SJSA1 (cell line): ENCODE measurements at places on chromosomes 4 and X. TPM values are rescaled to one million over a fixed set of nuclear protein-coding genes. Genes with fewer than 3 reads are reported as not detected.

Gene FAM236D
- not detected in 2 replicates for total RNA-seq

DNA sequence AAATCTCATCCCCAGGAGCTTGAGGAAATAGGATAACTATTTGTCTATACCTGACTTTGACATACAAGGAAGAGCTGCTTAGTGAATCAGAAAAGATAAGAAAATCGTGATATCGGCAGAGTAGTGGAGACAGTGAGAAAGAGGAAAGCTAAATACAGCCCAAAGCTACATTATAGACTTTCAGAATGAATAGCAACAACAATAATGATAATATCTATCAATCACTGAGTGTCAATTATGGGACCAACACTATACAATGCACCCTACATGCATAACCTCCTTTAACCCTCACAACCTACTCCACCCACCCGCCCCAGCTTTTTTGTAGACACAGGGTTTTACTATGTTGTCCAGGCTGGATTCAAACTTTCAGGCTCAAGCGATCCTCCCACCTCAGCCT, 205.1 kb downstream of the PPP3CA start:
- no peak for DNase-seq

- DNase-seq = peak; percentile 89
These were observed 74.6 kb downstream of the MXRA5 start for GRCh38 chrX:3271834-3272186.

DNA sequence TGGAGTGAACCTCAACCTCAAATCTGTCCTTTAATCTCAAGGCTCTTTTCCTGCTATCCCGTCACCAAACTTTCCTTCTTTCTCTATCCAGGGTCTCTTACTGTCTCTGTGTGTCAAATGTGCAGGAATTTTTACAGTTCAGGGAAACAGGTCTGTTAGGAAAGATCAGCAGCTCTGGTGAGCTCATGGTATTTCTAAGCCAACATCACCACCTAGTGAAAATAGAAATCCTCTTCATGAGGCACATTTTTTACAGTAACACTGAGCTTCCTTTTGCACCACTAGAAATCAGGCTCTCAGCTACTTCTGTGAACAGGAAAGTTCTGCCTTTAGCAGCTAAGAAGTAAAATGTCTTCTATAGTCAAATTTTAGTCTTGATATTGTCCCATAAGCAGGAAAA, 39.6 kb downstream of the NUDT11 start:
- no peak for DNase-seq

GRCh38 chrX:149982310-149982709, 44.0 kb upstream of the EOLA2 start:
- no peak for DNase-seq

GRCh38 chr4:77618383-77619241, 13.0 kb downstream of the CXCL13 start:
- DNase-seq = peak; percentile 64

Gene QRFPR
- not detected in 2 replicates for total RNA-seq

Gene ADAM29
- total RNA-seq = not detected in 2 replicates

GRCh38 chr4:142016031-142016430, 379.6 kb downstream of the IL15 start:
- no peak for DNase-seq

- DNase-seq = no peak
These were observed 39.4 kb downstream of the GEMIN8 start for GRCh38 chrX:13990126-13990800.

- peak; percentile 35 for DNase-seq
These were observed 875 bp downstream of the LAP3 start for GRCh38 chr4:17577665-17578481.

DNA sequence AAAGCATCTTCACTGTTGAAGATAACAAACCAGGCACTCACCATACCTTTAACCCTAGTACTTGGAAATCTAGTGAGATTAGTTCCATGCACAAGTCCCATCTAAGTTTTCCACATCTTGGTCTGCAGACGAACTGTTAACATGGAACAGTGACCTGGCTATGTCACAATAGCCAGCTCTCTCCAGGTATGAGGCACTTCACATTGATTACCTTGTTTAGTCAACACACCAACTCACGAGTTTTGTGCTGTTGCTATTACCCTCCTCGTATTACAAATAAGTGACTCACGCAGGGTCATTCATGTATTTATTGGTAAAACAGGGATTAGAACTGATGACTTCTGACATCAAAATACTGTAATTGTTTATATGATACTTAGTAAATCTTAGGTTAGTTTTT, 36.4 kb upstream of the FRAS1 start:
- no peak for DNase-seq

GRCh38 chr4:154341448-154341847, 150.2 kb downstream of the DCHS2 start:
- DNase-seq = no peak

DNA sequence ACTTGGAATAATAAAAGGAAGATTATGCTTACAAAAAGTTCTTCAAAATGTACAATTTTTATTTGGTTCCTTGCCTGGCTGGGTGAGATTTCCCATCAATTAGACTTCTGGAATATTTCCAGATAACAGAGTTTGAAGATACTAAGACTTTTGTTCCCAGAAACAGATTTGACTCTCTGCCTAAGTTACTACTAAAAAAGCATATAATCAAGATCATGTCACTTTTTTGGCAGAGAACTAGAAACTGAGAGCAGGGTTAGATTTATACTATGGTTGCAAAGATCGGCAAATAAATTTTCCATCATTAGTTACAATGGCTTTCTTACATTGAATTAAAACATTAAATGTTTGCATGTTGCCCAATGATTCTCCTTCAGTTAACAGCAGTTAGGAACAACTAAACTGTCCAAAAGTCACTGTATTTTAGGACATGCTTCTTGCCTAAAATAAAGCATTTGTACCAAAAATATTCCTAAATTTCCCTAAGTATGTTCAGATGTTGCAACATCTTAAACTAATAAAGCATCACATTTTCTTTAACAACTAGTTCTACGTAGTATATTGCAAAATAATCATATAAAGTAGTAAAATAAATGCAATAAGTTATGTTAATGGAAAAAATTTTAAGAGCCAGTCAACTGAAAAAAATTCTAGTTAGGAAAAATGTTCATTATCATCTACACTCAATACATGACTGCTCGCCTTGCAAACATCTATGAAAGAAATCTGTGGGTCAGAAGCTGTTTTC, 73.0 kb downstream of the SEC24D start:
- no peak for DNase-seq

Gene AFF2
- total RNA-seq = 0.13 TPM in 1 of 2 replicates, not detected in the other

Gene CAMK2D
- 42.7 and 42.8 TPM in 2 replicates for total RNA-seq

DNA sequence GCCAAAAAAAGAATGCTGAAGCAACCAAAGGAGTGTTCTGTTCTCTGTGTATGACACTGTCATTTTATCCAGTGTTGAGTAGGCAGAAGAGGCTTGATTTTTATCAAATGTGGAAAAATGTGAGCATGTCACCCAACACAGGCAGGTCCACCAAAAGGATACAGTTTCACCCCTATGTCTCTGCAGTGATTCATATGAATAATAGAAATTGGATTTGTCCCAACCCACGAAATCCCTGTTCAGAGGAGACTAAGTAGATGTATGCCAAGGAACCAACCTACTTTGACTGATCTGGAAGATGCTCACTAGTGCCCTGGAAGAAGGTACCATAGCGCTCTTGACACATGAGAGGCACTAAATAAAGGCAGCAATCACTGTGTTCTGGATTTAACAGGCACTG, 72.5 kb downstream of the FGF13 start:
- no peak for DNase-seq

GRCh38 chr4:52243367-52243766, 192.3 kb downstream of the SPATA18 start:
- no peak for DNase-seq

GRCh38 chrX:11363069-11363594, 69.9 kb downstream of the AMELX start:
- no peak for DNase-seq

Gene SLITRK2
- not detected in 2 replicates for total RNA-seq

- DNase-seq = peak; percentile 45
These were observed 94.6 kb downstream of the REELD1 start for GRCh38 chr4:146308951-146309350.

DNA sequence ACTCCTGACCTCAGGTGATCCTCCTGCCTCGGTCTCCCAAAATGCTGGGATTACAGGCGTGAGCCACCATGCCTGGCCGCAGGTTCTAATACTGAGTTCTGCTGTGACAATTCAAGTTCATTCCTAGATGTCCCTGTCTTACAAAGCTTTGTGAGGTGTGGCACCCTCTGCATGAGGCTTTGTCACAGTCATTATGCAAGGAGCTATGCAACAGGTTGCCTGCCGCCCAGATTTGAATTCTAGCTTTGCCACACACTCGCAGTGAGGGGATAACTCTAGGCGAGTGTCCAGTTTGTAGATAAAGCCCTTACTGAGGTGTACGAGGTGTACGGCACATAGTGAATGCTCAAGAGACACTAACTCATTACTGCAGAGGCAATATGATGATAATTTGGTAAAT, 3.5 kb downstream of the CCDC110 start:
- DNase-seq = no peak

Gene GABRB1
- not detected in 2 replicates for total RNA-seq

Gene NAP1L5
- 1.5 and 5.5 TPM in 2 replicates for total RNA-seq

Gene SSX1
- total RNA-seq = 1.4 TPM in 1 of 2 replicates, not detected in the other

Gene POU3F4
- not detected in 2 replicates for total RNA-seq

DNA sequence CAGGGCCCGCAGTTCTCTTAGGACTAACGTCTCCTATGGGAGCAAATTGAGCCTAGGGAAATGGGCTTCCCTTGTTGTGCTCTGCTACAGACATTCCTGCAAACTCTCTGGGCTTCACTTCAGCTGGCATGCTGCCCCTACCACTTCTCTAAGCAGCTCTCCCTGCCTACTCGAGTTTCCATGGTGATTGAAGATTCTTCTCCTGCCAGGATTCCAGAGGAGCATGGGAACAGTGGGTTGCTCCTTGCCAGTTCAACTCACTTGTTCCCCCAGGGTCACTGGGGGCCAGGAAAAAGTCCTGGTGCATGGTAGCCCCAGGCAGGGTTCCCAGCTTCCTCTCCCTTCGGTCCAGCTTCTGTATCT, 21.1 kb upstream of the WDR17 start:
- no peak for DNase-seq

Gene GLRA3
- not detected in 2 replicates for total RNA-seq

DNA sequence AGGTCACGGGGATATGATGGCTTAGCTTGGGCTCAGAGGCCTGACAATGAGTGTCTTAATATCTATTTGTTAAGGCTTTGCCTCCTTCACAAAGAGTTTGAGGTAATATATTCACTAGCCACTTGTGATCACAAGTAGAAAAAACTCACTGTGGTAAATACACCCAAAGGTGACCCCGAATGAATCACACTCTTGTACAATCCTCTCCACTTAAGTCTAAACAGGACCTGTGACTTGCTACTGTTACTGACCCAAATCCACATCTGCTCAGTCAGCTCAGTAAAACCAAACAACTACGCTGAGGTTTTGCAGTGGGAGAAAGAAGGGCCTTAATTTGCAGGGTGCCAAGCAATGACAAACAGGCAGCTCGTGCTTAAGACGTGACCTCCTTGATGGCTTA, 223.8 kb upstream of the MAGEC2 start:
- DNase-seq = no peak

- DNase-seq = peak; percentile 42
These were observed 112.5 kb upstream of the ATP6AP2 start for GRCh38 chrX:40468033-40468846.

DNA sequence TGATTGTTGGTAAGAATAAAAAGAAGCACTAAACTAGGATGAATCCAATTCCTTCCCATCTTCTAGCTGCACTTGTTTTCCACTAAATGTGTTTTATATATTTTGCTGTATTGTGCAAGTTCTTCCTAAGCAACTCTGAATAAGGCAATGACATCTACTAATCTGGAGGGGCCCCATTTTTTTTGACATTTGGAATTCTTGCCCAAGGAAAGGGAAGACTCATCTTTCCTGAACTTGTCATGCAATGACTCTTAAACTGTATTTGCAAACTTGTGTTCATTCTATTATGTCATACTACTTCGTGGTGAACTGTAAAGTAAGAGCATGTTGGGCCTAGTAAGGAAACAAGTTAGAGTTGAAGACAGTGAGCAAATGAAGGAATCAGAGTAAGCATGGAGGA, 45.9 kb downstream of the FREM3 start:
- no peak for DNase-seq

- DNase-seq = no peak
These were observed 30.6 kb downstream of the PTTG2 start for GRCh38 chr4:37990731-37991245.

Gene MAGEB17
- 0.11 TPM in 1 of 2 replicates, not detected in the other for total RNA-seq

GRCh38 chrX:38939067-38939466, 137.8 kb downstream of the MID1IP1 start:
- no peak for DNase-seq

Gene RTL3
- total RNA-seq = 2.4 and 2.7 TPM in 2 replicates

DNA sequence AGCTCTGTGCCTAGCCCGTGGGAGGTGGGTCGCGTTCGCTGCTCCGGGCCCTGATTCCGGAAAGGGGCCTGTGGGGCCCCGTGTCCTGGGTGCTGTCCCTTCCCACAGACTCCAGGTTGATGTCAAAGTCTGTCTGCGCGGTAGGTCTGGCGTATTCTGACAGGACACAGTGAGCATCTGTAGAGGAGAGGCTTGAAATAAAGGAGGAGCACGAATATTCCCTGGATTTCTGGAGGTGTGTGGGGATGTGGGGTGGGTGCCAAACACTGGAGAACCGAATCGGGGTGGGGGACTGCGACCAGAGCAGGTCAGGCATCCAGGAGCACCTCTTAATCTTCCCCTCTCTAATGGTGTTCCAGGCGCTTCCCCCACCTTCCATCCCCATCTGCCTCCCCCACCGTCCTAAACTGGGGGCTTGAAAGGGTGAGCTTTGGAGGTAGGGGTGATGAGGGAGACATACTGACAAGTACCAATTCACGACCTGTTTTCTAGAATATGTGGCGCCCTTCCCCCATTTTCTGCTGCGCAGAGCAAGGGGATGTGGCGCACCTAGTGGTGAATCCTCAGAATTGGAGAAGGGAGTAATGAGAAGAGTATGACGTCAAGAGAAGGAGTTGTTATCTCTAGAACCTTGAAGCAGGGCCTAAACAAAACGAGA, 877 bp downstream of the GPRASP1 start:
- no peak for DNase-seq

DNA sequence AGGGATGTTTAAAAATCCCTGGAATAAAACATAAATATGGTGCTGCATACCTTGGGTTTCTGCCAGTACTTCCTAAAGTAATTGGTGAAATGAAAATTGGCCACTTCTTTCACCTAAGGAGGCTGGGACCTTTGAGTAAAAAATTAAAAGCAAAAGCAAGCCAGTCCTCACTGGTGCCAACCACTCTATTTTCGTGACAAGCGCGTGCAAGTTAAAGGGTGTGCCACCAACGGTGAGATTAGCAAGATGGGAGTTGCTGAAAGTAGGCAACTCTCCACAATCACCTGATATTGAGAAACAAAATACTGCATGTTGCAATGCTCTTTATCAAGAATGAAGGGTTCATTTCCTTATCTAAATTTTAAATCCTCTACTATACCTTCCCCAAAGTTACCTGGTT, 19.7 kb upstream of the RTL9 start:
- no peak for DNase-seq

DNA sequence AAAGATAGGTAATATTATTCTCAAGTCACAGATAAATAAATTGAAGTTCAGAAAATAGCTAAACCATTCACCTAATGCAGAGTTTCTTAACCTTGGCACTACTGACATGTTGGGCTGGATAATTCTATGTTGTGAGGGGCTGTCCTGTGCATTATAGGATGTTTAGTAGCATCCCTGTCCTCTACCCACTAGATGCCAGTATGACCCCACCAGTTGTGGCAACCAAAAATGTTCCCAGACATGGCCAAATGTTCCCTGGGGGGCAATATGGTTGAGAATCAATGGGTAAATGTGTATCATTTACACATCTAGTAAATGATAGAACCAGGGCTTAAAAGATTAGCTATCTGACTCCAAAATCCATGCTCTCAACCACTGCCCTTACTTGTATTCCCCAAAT, 140.9 kb downstream of the COL4A6 start:
- no peak for DNase-seq

Gene DGAT2L6
- not detected in 2 replicates for total RNA-seq
